ENCODE measurements at places on chromosomes 4 and X.

GRCh38 chr4:41853973-41854372 is 81.3 kb upstream of the TMEM33 start:
- DNase-seq = no peak

GRCh38 chr4:1299301-1299860 is 9.7 kb downstream of the MAEA start:
- no peak for DNase-seq

DNA sequence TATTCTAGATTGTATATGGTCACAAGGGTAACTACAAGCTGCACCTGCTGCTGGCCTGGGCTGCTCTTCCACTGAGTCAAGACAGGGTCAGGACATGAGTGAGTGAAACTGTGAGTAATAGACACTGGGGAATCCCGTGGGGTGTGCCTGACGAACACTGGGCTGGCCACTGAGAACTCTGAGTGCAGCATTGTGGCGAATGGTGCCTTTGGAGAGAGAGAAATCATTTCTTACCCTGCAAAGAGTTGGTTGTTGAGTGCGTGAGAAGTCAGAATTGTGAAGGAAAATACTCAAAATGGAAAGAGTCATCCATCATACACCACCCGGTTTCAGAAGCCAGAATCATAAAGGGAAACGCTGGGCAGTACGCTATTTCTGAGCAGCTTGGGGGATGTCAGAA is 43.1 kb upstream of the LSM6 start:
- DNase-seq = no peak

- no peak for DNase-seq
Observed at GRCh38 chr4:25103418-25103817, 56.8 kb downstream of the SEPSECS start.

DNA sequence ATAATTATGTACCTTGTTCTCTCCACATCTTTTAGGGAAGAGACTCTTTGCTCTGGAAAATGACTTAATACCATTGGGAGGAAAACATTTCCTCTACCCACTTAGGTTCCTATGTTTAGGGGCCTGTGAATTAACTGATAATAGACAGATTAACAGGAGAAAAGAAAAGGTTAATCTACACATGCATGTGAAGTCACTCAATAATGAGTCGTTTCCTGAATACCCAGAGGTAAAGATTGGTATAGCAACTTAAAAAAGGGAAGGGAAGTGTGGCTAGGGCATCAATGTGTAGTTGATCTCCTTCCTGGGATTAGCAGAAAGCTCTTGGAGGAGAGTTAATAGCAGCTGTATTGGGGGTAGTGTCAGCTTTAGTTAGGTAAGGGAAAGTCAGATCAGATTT is 419.5 kb upstream of the ATOH1 start:
- no peak for DNase-seq

DNA sequence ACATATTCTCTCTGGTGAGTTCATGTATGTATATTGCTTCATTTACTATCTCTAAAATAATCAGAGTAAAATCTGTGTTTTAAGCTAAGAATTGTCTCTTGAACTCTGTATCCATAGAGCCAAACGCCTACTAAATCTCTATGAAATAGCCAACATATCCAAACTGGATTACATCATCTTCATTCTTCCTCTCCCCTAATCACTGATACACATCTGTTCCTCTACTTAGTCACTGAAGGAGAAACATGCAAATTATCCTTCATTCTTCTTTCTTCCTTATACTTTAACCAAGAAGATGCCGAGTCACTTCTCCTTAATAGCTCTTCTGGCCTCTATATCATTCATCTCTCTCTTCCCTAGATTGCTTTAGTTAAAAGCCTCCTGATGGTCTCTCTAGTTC is 630.4 kb upstream of the FTHL17 start:
- no peak for DNase-seq

GRCh38 chrX:47193475-47194193 is at the start of gene UBA1:
UBA1 (plus strand) TSS chrX:47193829; CDS start chrX:47198803, 4,974 bp downstream.
- DNase-seq = peak; percentile 89

DNA sequence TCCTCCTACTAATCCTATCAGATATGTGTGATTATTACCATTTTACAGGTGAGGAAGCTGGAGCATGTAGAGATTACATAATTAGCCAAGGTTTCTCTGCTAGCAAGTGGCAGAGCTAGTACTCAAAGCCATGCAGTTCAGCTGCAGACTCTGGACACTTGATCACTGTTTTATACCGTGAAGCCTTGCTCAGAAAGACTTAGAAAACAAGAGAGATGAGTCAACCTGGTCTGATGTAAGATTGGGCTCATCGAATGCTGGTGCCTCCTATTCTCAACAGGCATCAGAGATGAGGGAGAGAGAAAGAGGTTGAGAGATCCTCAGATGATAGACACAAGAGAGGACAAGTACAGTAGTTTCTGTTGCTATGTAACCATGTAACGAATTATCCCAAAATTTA is 19.0 kb upstream of the PDE5A start:
- DNase-seq = no peak

DNA sequence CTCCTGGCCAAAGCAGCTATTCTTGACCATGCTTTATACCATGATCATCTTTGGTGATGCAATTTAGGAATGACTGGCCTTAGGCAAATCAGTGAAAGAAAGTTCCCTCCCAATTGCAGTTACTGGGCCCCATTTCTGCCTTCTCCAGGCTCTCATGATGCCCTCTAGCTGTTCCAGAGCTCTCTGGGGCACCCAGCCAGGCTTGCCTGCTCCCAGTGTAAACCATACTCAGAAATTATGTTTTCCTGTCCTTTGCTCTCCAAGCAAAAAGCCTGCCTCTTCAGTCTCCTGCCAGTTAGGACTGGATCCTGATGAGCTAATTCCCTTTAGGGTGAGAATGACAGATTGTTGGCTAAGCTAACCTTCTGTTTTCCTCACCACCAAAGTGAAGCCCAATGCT is 85.3 kb upstream of the RBPJ start:
- no peak for DNase-seq
